ENCODE measurements at places on chromosomes 11 and 22.
A peak's percentile ranks its signal among the peaks of the same experiment; 100 is the strongest.

DNA sequence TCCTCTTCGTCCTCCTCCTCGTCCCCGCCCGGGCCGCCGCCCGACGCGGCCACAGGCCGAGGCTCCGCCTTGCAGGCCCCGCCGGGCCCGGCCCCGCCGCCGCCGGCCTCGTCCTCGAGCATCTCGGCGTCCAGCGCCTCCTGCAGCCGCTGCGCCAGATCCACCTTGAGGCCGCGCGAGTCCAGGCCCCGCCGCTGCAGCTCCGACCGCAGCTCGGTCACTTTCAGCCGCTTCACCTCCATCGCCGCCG lies 417 bp downstream of the HNRNPUL2 start:
- no peak for DNase-seq

GRCh38 chr11:13713982-13714381 lies 45.5 kb downstream of the FAR1 start:
- no peak for DNase-seq

DNA sequence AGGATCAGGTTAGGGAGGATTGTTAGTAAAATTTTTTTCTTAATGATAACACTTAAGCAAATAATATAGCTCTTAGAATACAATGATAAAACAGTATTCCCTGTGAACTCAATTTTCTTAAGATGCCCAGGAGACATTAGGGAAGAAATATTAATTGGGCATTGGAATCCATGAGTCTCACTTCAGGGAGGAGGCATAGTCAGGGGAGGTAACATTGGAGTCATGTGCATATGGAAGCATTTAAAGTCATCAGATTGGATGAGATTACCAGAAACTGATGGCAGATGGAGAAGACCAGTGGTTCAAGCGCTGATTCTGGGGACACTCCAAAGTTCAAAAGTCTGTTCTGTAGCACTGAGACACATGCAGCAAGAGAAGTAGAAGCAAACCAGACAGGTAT lies at the start of gene OR9G1:
Gene OR9G1 (plus strand): TSS at position 301 of the 400 bp plus-strand sequence. CDS start 1,293 bp downstream, outside the sequence.
- no peak for DNase-seq

- DNase-seq, result no peak
Observed at GRCh38 chr22:41367680-41368542, 13.8 kb upstream of the TEF start.

GRCh38 chr11:126188332-126189108 lies 22.9 kb downstream of the RPUSD4 start:
- no peak for DNase-seq

GRCh38 chr11:115207916-115208315 lies 296.3 kb downstream of the CADM1 start:
- DNase-seq, result no peak

GRCh38 chr11:89184021-89184420 lies 6.3 kb downstream of the TYR start:
- no peak for DNase-seq

DNA sequence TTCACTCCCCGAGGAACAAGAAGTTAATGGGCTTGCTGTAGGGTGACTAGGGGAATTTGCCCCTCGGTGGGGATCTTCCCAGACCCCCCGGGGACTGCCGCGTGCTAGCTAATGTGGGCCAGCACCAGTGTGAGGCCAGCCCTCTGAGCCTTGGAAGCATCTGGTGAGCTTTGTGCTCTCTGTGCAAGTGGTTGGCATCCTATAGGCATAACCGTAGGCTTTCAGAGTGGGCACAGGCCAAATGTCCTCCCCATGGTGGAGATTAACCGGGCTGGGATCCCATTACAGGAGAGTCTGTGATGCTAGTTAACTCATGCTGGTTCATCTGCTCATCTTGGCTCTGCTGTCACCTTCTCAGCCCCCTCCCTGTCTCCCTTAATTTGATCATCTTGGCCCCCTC lies 125.7 kb downstream of the TRIM29 start:
- DNase-seq, result no peak

DNA sequence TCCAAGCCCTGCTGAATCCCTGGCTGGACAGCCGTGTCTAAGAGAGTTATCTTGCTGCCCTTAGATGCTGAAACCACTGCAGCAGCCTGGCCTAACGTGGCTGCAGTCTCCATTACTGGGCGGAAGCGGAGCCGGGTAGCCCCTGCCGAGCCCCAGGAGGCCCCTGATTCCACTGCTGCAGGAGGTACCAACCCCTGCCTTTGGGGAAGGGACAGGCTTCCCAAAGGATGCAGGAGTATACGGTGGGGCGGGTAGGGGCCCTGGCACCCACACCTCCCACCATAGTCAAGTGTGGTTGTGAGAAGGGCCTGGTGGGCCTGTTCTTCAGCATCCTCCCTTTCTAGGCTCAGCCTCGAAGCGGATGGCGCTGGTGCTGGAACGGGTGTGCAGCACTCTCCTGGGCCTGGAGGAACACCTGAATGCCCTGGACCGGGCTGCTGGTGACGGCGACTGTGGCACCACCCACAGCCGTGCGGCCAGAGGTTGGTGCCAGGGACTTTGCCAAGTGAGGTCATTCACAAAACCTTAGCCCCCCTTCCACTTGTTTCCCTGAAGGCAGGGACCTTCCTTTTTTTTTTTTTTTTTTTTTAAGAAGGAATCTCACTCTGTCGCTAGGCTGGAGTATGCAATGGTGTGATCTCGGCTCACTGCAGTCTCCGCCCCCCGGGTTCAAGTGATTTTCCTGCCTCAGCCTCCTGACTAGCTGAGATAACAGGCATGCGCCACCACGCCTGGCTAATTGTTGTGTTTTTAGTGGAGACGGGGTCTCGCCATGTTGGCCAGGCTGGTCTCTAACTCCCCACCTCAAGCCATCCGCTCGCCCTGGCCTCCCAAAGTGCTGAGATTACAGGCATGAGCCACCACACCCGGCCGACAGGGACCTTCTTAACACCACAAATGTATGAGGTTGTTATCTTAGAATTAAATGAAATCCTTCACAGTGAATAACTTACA lies 11.0 kb downstream of the TKFC start:
- no peak for DNase-seq

GRCh38 chr11:14902650-14903350 lies 10.8 kb upstream of the CYP2R1 start:
- DNase-seq, result no peak

- DNase-seq, result no peak
Observed at GRCh38 chr11:44627165-44627789, 61.8 kb downstream of the CD82 start.

- DNase-seq, result no peak
Observed at GRCh38 chr11:104443387-104443786, 279.4 kb upstream of the PDGFD start.

DNA sequence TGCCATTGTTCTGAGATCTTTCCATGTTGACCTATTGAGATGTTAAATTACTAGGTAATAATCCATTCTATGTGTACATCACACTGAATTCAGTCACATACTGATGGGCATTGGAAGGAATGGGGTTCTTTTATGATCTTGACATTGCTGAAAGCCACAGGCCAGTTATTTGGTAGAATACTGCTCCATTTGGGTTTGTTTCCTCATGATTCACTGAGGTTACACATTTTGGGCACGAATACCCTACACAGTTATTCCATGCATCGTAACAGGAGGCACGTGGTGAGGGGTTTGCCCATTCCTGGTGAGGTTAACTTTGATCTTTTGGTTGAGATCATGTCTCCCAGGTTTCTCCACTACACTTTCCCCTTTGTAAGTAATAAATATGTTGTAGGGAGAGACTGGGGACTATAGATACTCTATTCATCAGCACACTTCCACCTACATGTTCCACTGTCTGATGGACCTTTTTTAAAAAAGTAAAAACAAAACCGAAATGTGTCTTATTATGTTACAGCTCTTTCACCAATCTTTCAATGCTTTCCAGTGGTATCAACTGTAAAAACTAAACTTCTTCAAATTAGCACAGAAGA lies 12.0 kb upstream of the FOLR1 start:
- DNase-seq, result no peak

DNA sequence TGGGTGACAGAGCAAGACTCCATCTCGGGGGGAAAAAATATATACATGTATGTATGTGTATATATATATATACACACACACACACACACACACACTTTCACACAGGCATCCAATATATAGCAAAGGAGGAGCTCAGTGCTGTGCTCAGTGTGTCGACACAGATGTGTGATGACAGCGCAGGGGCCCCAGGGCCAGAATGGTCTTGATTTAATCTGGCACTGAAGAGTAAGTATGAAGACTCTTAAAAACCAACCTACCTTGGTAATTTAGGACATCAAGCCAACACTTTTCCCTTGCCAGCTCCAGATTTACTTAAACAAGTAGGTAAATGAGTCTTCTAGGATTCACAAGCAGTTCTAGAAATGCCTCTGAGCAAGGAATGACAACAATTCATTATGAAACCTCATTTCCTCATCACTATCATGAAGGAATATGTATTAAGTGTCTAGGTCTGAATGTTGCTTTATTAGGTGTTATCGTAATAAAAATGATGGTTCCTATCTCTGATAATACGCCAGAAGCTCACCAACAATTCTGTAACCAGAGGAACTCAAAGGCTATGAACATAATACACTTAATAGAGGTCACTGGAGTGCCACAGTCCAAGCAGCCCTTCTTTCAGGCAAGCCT lies 71.5 kb downstream of the SGSM3 start:
- no peak for DNase-seq

DNA sequence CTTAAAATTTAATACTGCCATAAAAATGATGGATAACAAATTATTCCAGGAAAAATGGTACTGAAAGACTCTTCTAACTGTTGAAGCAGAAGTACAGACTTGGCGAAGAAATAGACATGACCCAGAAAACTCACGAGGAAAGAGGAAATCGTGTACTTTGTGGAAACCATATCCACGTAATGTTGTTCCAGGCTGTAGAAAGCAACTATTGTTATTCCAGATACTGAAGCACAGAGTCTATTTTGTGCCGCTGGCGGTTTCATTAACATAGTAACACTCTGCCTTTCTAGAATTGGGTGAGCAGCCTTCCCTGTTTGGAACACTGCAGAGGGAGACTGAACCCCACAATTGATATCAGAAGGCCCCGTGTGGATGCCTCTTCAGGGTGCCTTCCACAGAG lies 310.6 kb downstream of the TBC1D22A start:
- DNase-seq, result no peak

DNA sequence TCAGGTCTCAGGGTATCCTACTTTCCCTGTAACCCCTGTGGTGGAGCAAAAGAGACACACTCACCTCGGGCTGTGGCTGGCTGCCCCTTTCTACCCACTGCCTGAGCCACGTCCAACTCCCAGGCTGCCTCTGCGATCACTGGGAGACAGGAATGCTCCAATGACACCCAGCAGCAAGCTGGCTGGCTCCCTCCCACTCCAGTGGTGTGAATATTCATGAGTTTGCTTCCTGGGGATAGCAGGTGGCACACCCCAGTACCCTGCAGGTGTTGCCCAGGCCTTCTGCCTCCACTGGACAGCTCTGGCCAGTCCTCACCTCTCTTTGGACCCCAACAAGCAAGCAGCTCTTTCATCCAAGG lies 9.7 kb downstream of the GAL3ST1 start:
- no peak for DNase-seq

- no peak for DNase-seq
Observed at GRCh38 chr11:11074686-11075335, 217.0 kb upstream of the ZBED5 start.

- no peak for DNase-seq
Observed at GRCh38 chr22:32999039-32999815, 59.0 kb downstream of the SYN3 start.

- no peak for DNase-seq
Observed at GRCh38 chr22:32203181-32204039, 1.5 kb downstream of the RFPL2 start.

GRCh38 chr11:73308003-73308960 lies at the start of gene ARHGEF17:
Gene ARHGEF17, plus strand, starts transcription at chr11:73308276. Its CDS starts 363 bp downstream, at chr11:73308639.
- peak; percentile 83 for DNase-seq

GRCh38 chr11:34260072-34260575 lies 97.7 kb downstream of the ABTB2 start:
- DNase-seq, result no peak
